Sciatic nerve (tissue), 2 donors: ENCODE measurements at places on chromosomes 1 and 21. TPM values are rescaled to one million over a fixed set of nuclear protein-coding genes. Genes with fewer than 3 reads are reported as not detected.

Gene OVAAL
- total RNA-seq, result not detected

Gene FCMR
- 5.0 TPM for total RNA-seq

Gene OR2L8
- 0.53 TPM for total RNA-seq

Gene LCE1F
- not detected for total RNA-seq

Gene F11R
- 20.3 TPM for total RNA-seq

Gene MAB21L3
- not detected for total RNA-seq

Gene GPR61
- not detected for total RNA-seq

Gene TNFSF4
- total RNA-seq, result 1.7 TPM
